Activated CD4-positive, alpha-beta T cell treated with anti-CD3 and anti-CD28 coated beads for 4 hours (primary cell): ENCODE measurements at places on chromosomes 16 and 17.

DNA sequence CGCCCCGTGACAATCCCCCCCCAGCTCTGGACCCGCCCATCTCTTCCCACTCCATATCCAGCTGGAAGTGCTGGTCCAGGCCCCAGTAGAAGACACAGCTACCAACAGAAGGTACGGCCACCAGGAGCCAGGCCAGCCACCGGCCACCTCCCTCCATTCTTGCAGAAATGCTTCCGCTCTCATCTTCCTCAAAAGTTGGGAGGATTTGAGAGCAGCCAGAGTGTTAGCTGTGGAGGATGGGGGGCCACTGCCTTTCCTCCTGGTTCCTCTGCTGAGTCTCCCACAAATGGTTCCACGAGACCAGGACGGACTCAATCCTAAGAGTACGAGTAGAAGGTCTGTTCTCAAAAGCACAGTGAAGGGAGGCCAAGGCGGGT is 78.3 kb downstream of the GAS7 start:
- no peak for DNase-seq

GRCh38 chr16:24504472-24505345 is 34.7 kb upstream of the RBBP6 start:
- DNase-seq, result peak; percentile 56

- no peak for DNase-seq
Observed at GRCh38 chr17:77248216-77249114, 107.7 kb downstream of the SEC14L1 start.

- no peak for DNase-seq
Observed at GRCh38 chr17:29181226-29181625, 1.0 kb upstream of the MYO18A start.

DNA sequence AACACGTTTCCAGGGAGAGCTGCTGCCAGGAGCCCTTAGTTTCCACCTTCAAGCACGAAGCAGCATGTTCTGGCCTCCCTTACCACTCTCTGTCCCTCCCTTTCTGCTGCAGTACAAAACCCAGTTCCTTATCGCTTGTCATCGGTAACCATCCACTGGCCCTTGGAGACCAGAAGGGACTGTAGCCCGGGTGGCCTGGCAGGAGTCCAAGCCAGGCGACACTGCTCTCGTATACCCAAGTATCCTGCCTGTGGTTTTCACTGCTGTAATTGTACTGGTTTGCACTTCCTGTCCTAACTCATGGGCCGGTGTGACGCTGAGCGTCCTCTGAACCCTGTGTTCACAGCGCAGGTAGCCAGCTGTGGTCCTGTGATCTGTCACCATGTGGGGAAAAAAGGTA is 81.1 kb downstream of the MAF start:
- no peak for DNase-seq

- DNase-seq, result peak; percentile 49
Observed at GRCh38 chr16:27317738-27318391, 4.1 kb downstream of the IL4R start.

DNA sequence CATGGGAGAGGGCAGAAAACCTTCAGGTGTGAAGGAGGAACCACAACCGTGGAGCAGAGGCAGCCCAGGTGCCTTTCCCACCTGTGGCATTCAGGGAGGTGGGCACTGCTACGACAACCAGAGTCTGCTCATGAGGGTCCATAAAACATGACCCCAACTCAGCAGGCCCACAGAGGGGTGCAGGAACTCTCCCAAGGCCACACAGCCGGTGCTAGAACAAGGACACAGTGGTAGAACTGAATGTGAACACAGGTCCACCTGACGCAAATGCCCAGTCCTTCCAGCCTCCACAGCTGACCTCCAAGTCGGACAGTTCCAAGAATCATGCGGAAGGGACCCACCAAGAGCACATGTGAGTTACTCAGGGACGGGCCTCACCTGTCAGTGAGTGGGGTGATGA is 76.4 kb downstream of the DNAH17 start:
- no peak for DNase-seq

DNA sequence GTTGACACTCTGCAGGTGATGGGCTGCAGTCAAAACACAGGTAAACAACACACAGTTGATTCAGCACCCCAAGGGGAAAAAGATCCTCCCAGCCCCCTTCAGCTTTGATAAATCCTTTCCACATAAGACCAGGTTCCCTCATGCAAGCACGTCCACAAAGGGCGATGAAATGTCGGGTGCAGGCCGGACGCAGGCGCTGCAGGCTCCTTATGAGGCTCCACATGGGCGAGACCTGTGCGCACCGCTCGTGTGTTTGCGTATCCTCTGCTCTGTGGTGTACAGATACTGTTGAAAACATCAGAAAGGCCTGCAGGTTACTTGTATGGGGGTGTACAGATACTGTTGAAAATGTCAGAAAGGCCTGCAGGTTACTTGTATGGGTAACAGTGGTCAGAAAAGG is 14.4 kb upstream of the ZNF750 start:
- no peak for DNase-seq

- DNase-seq, result no peak
Observed at GRCh38 chr16:84461413-84462295, 42.8 kb downstream of the MEAK7 start.

GRCh38 chr17:7440113-7440833 is 961 bp downstream of the FGF11 start:
- DNase-seq, result peak; percentile 35

GRCh38 chr16:635573-636205 is 416 bp downstream of the METTL26 start:
- peak; percentile 19 for DNase-seq

GRCh38 chr17:13074026-13074425 is 56.2 kb upstream of the ELAC2 start:
- no peak for DNase-seq

DNA sequence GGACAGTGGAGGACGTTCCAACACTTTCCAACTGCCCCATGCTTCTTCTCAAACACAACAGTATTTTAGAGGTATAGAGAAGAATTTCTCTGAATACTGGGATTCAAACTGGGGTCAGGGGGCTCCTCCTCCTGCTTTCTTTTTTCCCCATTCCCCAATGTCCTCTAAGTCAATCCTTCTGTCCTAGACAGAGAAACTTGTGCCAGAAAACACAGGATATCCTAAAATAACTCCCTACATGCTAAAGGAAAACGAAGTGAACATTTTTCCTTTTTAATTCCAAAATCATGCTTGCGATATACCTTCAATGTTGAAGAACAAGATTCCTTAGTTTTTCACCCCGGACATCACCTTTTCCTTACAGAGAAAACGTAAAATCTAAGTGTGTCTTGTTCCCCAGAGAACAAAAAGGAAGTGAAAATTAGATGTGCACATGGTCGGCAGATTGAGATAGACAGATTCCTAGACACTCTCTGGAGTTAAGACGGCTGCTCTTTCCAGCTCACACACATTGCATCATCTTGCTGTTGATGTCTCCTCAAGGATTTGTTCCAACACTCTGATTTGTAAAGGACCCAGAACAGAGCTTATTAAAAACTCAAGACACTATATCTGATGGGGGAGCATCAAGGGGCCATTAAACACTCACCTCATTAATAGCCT is 228.2 kb downstream of the GRIN2A start:
- no peak for DNase-seq

- DNase-seq, result peak; percentile 35
Observed at GRCh38 chr17:57880086-57880456, 30.2 kb upstream of the MRPS23 start.

DNA sequence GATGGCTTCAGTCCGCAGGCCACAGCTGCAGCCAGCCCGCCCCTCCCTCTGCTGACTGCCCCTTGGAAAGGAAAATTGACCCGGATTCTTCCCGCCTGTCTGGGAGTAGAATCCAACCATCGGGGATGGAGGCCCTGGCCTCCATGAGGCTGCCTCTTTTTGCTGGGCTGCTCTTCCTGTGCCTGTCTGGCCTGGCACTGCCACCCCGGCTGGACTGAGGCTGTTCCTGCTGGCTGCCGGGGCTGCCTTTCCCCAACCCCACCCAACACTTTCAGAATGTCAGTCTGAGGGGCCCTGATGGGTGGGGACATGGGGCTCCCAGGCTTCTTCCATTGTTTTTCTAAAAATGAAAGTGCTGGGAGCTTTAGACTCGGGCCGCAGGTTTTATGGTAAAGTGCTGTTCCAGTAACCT is 7.3 kb downstream of the BAHCC1 start:
- no peak for DNase-seq

GRCh38 chr16:67163164-67163998 is 1.2 kb upstream of the HSF4 start:
- DNase-seq, result no peak

DNA sequence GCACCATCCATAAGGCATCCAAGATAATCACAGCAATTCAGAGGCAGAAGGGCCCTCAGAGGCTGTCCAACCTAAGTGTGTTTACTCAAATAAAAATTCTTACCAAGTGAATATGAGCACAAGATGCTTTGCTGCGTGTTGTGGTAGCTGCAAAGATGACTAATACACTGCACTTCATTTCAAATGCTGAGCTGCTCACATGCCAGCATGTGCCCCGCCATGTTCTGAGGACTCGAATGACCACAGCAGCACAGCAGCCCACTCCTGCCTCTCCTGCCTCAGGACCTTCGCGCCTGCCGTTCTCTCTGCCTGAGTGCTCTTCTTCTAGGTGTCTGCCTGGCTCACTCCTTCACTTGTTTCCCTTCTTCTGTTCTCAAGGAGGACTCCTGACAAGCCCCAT is 19.0 kb downstream of the PIK3R5 start:
- DNase-seq, result no peak

DNA sequence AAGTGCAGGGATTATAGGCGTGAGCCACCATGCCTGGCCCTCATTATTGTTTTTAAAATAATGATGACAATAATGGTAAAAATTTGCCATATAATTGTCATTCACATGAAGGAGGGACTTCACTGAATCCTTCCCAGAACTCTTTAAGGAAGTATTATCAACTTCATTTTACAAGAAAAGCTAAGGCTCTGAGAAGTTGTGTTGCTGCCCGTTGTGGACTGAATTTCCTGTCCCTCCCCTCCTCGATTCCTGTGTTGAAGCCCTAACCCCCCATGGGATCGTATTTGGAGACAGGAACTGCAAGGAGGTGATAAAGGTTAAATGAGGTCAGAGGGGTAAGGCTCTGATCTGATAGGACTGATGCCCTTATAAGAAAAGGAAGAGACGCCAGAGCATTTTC is 458.0 kb downstream of the HAPSTR1 start:
- no peak for DNase-seq

DNA sequence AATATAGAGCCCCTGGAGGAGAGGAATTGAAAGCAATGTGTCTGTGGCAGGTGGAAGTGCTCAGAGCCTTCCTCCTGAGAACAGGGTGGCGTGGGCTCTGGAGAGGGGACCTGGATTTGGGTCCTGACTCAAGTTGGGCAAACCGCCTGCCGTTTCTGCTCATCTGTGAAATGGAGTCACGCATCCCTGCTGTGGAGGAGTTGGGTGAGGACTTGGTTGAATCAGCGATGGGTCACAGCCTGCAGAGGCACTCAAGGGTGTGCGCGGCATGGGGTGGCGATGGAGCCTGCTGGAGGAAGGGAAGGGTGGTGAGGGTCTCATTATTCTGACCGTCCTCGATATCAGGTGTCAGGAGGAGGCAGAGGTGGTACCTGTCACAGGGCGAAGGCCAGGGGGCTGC is 3.1 kb downstream of the ADAD2 start:
- no peak for DNase-seq

DNA sequence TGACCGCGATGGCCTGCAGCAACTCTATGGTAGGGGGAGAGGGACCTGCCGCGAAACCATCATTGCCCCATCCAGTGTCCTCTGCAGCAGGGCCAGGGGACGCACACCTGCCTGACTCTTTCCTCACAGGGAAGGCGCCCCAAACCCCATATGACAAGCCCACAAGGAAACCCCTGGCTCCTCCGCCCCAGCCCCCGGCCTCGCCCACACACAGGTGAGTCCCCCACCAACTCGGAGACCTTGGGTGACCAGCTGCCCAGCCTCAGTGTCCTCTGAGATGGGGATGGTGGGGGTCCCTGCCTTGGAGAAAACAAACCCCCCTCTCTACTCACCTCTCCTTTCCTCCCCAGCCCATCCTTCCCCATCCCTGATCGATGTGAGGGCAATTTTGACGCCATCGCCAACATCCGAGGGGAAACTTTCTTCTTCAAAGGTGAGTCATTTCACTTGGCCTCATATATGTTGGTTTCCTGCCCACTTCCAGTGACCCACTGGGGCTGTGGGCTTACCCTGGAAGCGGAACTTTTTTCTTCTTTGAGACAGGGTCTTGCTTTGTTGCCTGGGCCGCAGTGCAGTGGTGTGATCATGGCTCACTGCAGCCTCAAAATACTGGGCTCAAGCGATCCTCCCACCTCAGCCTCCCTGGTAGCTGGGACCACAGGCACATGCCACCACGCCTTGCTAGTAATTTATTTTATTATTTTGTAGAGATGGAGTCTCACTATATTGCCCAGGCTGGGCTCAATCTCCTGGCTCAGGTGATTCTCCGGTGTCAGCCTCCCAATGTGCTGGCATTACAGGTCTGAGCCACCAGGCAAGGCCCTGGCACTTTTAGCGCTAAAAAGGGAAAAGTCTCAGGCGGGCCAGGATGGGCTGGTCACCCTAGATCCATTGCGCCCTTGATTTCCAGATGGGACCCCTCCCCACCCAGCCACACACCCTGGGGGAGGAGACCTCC is 8.0 kb upstream of the IL32 start:
- no peak for DNase-seq

GRCh38 chr16:28092721-28093384 is 29.3 kb upstream of the GSG1L start:
- DNase-seq, result no peak

- no peak for DNase-seq
Observed at GRCh38 chr16:3655396-3656159, 1.1 kb downstream of the DNASE1 start.

DNA sequence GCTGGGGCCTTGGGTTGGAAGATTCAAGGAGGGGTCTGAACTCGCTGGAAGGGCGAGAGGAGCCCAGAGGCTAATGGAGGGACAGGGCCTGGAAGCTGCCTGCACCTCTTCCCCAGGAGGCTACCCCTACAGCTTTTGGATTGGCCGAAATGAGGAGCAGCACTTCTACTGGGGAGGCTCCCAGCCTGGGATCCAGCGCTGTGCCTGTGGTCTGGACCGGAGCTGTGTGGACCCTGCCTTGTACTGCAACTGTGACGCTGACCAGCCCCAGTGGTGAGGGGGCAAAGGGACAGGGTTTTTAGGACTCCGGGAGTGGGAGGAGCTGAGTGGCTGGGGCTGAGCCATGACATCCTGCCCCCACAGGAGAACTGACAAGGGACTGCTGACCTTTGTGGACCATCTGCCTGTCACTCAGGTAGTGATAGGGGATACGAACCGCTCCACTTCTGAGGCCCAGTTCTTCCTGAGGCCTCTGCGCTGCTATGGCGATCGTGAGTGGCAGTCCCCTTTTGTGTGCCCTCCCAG is 8.8 kb downstream of the CNTNAP1 start:
- DNase-seq, result no peak
